ENCODE measurements at places on chromosomes 5 and 9.
A peak's percentile ranks its signal among the peaks of the same experiment; 100 is the strongest.

DNA sequence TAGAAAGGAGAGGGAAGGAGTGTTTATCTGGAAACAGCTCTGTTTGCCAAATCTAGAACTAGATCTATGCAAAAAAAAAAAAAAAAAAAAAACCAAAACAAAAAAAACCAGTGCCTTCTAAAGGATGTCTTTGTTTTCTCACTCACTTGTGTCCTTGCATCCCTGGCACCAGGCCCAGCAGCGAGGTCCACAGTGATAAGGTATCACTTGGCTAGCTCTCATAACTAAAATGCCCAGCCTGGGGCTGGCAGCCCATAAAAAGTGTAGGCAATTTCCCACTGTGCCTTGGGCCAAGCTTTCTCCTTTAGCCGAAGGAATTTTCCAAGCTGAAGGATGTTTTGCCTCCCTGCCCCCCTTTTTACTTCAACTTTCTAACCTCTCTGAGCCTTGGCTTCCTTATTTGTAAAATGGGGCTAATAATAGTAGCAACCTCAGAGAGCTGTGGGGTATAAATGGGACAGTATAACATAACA, 20.8 kb downstream of the RGS3 start:
- no peak for DNase-seq

- DNase-seq: no peak
Measured at GRCh38 chr5:118529361-118530144, 458.8 kb downstream of the DTWD2 start.

DNA sequence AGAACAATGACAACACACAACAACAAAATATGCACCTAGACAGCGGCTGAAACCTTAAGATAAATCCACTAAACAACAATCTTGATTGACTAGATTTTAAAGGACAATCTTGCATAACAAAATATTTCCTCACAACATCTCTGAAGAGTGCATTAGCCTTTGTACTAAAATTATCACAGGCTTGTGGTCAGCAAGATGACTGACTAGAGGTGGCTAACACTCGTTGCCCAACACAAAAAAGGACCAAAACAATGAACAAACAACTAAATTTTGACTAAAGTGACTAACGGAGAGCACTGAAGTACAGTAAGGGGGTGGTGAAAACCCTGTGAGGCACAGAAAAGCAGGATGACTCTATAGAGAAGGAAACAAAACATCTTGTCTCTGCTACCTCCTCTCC, 183.9 kb downstream of the BRINP1 start:
- no peak for DNase-seq

DNA sequence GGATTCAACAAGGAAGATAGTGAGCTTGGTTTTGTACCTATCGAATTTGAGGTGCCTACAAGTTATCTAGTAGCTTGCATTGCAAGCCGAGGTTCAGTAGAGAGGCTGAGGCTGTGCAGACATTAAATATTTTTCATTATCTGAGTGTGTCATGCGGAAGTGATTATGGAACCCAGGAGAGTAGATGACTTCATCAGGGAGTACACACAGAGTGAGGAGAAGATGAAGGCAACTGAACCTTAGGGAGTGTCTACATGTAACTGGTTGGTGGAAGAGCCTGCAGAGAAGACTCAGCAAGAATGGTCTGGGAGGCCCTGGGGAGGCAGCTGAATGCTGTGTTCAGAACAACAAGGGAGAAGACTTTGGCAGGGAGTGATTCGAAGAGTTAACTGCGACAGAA, 393.9 kb downstream of the ARHGEF28 start:
- no peak for DNase-seq

DNA sequence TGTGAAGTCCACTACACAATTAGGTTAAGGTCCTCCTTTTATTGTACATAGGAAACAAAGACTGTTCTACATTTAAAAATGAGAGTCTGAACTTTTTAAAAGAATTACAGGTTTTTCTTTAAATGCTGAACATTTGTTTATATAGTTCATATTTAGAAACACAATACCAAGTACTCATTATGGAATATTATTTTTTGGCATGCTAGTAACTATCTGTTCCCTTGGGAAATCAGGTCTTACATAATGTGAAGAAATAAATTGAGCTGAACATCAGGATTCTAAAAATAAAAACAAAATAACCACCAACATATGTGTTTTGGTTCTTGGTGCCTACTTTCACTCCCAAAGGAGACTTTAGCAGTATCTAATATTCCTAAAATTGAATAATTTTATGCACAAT, 230.5 kb upstream of the IZUMO3 start:
- no peak for DNase-seq

GRCh38 chr5:96387616-96388015, 45.4 kb downstream of the PCSK1 start:
- DNase-seq: no peak

GRCh38 chr9:16671591-16672137, 198.8 kb downstream of the BNC2 start:
- DNase-seq: no peak

GRCh38 chr9:22657713-22658112, 211.1 kb downstream of the DMRTA1 start:
- DNase-seq: no peak

- no peak for DNase-seq
Measured at GRCh38 chr5:131810510-131811249, 13.9 kb upstream of the FNIP1 start.

DNA sequence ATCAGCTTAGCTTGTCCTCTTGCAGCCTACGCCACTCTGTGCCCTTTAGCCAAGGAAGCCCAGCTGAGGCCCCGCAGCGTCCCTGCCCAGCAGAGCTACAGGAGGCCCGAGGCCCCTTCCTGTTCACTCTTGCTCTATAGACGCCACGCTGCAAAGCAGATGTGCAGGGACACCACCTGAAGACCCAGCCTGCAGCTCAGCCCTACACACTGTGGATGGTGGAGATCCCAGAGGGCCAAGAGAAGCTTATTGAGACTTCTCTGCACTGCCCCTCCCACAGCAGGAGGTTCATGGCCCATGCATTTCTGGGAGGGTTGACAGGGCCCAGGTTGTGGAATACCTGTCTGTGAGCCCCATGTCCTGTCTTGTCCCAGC, 33.6 kb downstream of the IRF1 start:
- DNase-seq: no peak

GRCh38 chr5:134143944-134144941, 29.8 kb downstream of the TCF7 start:
- peak; percentile 15 for DNase-seq

GRCh38 chr9:5438301-5439162, 807 bp upstream of the PLGRKT start:
- DNase-seq: no peak

DNA sequence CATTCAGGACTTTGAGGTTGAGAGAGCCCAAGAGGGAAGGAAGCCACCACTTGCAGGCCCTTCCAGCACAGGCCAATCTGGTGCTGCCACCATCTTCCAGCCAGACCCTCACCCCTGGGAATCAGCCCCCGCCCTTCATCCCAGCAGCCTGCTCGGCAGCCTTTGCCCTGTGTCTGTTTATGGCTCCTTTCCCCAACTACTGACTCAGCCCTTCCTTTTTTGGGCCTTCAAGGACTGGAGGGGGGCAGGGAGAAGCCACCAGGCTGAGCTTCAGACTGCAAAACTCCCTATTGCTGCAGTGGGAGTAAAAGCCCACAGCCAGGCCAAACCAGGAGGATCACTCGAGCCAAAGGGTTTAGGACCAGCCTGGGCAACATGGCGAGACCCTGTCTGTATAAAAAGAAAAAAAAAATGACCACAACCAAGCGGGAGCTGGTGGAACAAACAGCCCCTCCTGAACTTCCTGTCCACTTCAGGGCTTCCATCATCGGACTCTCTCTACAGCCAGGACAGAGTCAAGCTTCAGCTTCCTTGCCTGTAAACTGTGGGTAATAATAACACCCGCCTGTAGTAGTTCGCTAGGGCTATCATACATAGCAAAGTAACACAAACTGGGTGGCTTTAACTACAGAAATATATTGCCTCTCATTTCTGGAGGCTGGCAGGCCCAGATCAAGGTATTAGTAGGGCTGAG, 85.9 kb upstream of the IL17B start:
- DNase-seq: no peak
